Stimulated activated CD4-positive, alpha-beta T cell treated with anti-CD3 and anti-CD28 coated beads, Interleukin-15, amount 100 ng/mL, for 24 hours (primary cell): ENCODE measurements at places on chromosomes 3 and 15.

- DNase-seq, result no peak
Observed at GRCh38 chr3:144053121-144053520, 81.5 kb downstream of the DIPK2A start.

- no peak for DNase-seq
Observed at GRCh38 chr15:80444680-80445251, 40.6 kb downstream of the ARNT2 start.

GRCh38 chr3:30779686-30780287 is 114.7 kb downstream of the GADL1 start:
- DNase-seq, result peak; percentile 16

GRCh38 chr15:78630886-78631633 is 9.9 kb downstream of the CHRNB4 start:
- DNase-seq, result no peak

GRCh38 chr3:53859178-53859577 is 12.8 kb downstream of the IL17RB start:
- no peak for DNase-seq

DNA sequence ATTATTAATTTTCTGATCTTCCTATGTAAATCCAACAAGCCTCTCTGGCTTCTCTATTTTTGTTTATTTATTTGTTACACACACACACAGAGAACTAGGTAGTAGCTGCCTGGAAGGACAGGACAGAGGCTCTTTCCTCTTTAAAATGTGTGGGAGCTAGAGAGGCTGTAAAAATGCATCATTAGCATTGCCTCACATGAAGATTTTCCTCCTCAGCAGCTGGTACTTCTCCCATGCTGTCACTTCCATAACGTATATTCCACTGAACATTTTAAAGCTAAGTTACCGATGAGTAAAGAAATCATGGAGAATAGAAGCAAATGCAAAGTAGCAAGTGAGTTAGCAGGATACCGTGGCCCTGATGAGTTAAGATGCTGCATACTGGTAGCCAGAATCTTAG is 63.9 kb downstream of the IMPG2 start:
- DNase-seq, result no peak

- no peak for DNase-seq
Observed at GRCh38 chr3:88137836-88138235, 11.9 kb upstream of the C3orf38 start.

- DNase-seq, result peak; percentile 39
Observed at GRCh38 chr15:80093854-80094418, 34.5 kb downstream of the ZFAND6 start.
